ENCODE measurements at places on chromosomes 4 and X.

DNA sequence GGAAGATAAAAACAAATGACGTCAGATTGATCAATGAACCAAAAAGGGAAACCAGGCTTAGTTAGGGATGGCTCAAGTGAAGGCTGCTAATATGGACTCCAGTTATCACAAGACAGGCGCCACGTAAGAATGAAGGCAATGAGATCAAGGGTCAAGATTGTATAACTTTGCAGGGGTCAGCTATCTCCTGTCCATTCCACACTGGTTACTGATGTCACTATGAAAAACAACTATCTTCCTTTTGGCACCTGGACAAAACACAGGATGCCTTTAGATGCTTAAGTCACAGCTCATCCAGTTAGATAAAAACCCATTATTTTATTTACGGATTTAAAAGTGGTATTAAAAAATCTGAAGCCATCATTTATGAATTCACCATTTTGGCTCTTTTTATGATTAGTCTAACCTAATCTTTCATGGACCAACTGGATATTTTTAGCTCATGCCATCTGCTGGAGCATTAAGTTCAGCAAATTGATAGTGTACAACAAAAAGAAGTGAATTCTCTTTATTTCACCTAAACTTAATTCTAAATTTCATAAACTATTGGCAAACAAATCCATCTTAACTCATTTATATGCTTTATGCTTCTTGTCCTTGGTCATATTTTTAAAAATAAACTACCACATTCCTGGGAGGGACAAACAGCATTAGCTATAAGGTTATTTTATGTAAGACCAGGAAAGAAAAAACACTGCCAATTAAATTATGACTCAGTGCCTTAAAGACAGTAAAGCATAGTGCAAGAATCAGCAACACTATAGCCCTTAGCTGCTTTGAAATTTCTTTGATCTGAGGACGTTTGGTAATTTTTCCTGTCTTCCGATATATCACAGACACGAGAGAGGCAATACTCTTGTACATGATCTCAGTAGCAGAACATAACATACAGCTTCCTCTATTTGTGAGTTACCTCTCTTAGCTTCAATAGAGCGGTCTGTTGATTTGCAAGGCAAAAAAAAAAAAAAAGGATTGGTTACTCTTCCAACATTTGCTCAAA is 27.0 kb downstream of the DHX15 start:
- DNase-seq: no peak

GRCh38 chrX:69603566-69604194 is 12.2 kb upstream of the EDA start:
- DNase-seq: no peak

DNA sequence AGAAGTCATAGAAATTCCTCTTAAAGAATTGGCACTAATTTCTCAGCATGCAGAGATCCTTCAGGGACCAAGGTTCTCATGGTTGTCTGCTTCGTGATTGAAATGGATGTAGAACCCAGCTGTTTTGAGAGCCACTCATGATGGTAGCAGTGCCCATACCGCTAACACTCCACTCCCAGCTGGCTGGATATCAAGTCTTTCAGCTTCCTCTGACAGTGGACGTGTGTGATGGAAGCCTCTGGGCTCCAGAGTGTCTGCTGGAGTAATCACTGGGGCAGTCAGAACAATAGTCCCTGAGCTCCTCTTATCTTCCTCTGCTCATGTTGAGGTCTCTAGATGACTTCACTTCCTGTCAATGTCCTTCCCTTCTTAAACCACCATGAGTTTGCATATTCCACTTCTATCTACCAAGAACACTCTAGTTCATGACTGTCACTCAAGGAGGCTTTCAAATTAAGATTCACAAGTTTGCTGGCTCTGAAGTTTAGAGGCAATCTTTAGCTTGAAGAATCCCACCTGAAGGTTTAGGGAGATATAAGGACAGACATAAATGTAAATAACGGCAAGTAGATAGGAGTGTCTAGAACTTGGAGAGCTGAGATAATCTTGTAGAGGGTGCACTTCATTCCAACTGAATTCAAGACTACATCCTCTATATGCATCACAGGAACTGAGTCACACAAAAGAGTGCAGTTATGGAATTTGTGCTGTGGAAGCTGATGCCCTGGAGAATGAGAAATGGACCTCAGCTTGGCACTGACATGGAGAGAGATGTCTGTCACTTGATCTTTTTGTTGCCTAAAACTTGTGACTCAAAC is 64.5 kb upstream of the WDR1 start:
- DNase-seq: peak; percentile 93

DNA sequence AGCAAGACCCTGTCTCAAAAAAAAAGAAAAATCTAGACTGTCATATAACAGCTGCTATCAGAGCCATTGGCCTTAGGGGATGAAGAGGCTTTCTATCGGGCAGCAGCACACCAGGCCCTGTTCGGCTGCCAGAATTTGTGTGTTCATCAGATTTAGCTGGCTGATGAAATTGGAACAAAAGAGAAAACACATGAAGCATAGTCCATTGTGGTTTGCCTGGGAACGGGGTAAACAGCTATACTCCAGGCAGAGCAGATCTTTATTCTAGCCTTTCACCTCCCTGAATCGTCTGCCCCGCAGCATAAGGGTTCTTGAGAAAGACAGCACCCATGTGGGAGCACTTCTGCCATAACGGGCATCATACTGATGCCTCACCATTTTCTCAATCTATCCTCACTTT is 11.6 kb downstream of the TKTL1 start:
- no peak for DNase-seq

GRCh38 chr4:8506373-8507195 is 66.0 kb downstream of the TRMT44 start:
- no peak for DNase-seq

- DNase-seq: no peak
These were observed 6.6 kb downstream of the GDPD2 start for GRCh38 chrX:70429759-70430158.

DNA sequence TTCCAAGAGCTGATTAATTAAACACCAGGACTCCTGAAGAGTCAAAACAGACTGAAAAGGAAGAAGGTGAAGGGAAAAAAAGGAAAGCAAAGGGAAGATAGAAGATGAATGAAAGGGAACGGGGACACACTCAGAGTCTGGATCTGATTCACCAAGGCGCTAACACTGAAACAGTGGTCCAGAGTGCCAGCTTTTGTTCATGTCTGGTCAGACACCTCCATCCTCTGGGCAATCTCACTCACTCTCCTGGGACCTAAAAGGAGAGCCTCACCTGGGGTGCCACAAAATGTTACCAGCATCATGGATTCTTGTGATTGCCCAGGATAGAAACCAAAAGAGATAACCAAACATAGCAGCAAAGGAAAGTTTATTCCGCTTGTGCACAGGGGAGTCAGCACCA is 120.3 kb upstream of the AFF2 start:
- no peak for DNase-seq

GRCh38 chr4:82268826-82269193 is 105.0 kb downstream of the HNRNPD start:
- no peak for DNase-seq

DNA sequence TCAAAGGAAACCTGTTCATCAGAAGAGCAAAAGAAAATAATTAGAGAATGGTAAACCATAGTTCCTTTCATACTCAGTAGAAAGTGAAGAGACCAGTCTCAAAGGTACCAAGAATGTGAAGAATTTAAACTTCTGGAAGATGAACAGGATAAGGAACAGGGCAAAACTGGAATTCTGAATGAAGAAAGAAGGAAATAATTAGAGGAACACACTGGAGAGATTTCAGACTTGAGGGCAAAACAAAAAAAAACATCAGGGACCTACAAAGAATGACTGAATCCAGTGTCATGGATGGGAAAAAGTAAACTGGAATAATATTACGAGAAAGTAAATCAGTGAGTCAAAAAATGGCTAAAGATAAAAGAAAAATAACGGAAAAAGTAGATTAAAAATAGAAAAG is 245.6 kb upstream of the NEIL3 start:
- no peak for DNase-seq

DNA sequence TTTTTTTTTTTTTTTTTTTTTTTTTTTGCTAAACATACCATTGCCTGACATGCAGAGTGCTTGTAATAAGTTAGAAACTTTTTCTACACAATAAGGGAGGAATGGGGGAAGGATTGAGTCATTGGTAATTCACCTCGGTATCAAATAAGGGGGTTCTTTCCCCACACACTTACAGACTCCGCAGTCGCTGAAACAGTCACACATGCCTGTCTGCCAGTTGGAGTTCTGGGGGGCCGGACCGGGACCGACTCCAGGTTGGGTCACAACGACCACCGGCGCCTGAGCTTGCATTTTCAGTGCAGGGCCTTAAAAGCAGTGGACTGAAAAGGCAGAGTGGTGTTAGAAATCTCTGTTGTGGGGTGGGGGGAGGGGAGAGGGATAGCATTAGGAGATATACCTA is 6.9 kb downstream of the PLAC8 start:
- no peak for DNase-seq

- no peak for DNase-seq
These were observed 20.5 kb downstream of the GLRB start for GRCh38 chr4:157096439-157096838.

DNA sequence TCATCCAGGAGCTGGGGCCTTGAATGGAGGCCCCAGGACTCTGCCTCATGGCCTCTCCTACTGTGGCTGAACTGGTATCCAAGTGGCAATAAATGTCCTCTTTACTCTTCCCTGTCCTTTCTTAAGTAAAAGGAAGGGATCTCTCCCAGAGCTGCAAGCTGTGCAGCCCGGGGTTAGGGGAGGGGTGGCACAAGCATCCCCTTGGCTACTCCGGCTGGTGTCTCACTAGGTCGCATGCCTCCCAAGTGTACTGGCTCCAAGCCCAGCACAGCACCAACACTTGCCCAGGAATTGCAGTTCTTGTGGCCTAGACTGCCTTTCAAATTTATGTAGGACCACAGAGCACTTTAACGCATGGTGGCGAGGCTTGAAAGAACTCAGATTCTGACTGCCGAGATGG is 44.7 kb upstream of the MED14 start:
- no peak for DNase-seq
